ENCODE measurements at places on chromosomes 6 and 20.

GRCh38 chr6:158312672-158313397 lies 570 bp downstream of the TULP4 start:
- no peak for DNase-seq

- DNase-seq: no peak
Measured at GRCh38 chr6:84260926-84261325, 33.5 kb upstream of the CEP162 start.

- DNase-seq: no peak
Measured at GRCh38 chr6:52359403-52359802, 2.5 kb upstream of the PAQR8 start.

GRCh38 chr6:107353773-107354382 lies 105.5 kb downstream of the PDSS2 start:
- no peak for DNase-seq

GRCh38 chr20:9829835-9830234 lies 9.0 kb downstream of the PAK5 start:
- DNase-seq: no peak

GRCh38 chr6:2562721-2563451 lies 187.8 kb downstream of the MYLK4 start:
- no peak for DNase-seq

GRCh38 chr6:74277777-74278186 lies 581.8 kb downstream of the CD109 start:
- DNase-seq: no peak

- DNase-seq: no peak
Measured at GRCh38 chr6:37858363-37858762, 38.8 kb downstream of the ZFAND3 start.

- DNase-seq: no peak
Measured at GRCh38 chr6:111713236-111713635, 107.6 kb upstream of the TRAF3IP2 start.

GRCh38 chr6:6390849-6391602 lies 70.6 kb upstream of the F13A1 start:
- no peak for DNase-seq

GRCh38 chr6:125481056-125481455 lies 179.3 kb upstream of the HDDC2 start:
- no peak for DNase-seq

GRCh38 chr6:82955841-82956240 lies 109.8 kb downstream of the UBE3D start:
- DNase-seq: no peak

GRCh38 chr6:29927841-29928388 lies 14.4 kb upstream of the HLA-A start:
- no peak for DNase-seq

GRCh38 chr6:156395276-156395675 lies 381.9 kb upstream of the ARID1B start:
- DNase-seq: no peak

DNA sequence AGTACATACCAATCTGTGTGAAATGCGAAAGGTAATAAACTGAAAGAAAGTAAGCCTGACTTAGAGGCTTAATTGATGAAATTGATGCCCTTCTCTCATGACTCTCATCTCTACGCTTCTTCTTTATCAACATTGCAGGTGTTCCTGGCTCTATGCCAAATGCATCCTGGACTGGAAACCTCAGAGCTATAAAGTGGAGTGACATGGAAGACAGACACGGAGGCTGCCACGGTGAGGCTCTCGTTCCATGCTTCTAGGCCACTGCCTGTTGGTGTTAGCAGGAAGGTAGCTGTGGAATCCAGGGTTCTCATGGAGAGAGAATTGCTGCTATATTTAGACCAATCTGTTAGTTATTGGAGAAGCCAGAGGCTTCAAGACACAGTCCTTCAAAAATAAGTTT lies 73.2 kb downstream of the C6orf52 start:
- no peak for DNase-seq

DNA sequence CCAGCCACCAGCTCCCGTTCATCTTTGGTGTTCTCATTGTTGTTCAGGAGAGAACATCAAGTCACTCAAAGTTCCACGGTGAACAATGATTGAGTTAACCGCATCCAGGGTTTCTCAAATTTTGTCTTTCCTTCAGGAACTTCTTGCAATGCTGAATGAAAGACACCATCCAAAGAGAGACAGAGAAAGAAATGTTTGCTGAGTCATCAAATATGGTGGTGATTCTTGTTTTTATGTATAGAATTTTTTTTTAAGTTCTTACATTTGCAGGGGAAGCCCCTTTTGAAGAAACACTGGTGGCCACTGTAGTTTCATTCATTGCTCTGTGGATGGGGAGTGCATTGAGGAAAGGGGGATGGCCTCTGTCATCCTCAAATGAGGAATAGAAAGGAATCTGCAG lies 62.3 kb upstream of the ENPP5 start:
- DNase-seq: no peak

DNA sequence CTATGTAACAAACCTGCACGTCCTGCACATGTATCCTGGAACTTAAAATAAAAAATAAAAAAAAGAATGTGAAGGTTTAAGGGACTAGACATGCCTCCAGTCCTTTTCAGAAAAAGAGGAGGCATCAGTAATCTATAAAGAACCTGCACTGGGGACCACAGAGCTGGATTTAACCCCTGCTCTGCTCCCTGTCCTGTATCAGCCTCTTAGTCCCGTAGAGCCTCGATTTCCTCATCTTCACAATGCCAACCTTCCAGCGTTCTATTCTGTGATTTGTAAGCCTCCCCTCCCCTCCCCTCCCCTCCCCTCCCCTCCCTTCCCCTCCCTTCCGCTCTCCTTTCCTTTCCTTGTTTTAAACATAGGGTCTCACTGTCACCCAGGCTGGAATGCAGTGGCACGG lies 31.1 kb upstream of the TMEM181 start:
- DNase-seq: no peak

GRCh38 chr20:22489626-22490286 lies 94.6 kb downstream of the FOXA2 start:
- DNase-seq: no peak

GRCh38 chr6:14246876-14247275 lies 129.3 kb downstream of the CD83 start:
- no peak for DNase-seq

GRCh38 chr6:30821862-30822784 lies 62.2 kb upstream of the DDR1 start:
- no peak for DNase-seq

GRCh38 chr6:141107591-141108160 lies 1025.0 kb upstream of the GJE1 start:
- DNase-seq: no peak

- no peak for DNase-seq
Measured at GRCh38 chr20:15890407-15890982, 682.8 kb downstream of the KIF16B start.

GRCh38 chr6:128244751-128245405 lies 275.5 kb downstream of the PTPRK start:
- no peak for DNase-seq

GRCh38 chr6:84453499-84453898 lies 226.1 kb upstream of the CEP162 start:
- DNase-seq: no peak

DNA sequence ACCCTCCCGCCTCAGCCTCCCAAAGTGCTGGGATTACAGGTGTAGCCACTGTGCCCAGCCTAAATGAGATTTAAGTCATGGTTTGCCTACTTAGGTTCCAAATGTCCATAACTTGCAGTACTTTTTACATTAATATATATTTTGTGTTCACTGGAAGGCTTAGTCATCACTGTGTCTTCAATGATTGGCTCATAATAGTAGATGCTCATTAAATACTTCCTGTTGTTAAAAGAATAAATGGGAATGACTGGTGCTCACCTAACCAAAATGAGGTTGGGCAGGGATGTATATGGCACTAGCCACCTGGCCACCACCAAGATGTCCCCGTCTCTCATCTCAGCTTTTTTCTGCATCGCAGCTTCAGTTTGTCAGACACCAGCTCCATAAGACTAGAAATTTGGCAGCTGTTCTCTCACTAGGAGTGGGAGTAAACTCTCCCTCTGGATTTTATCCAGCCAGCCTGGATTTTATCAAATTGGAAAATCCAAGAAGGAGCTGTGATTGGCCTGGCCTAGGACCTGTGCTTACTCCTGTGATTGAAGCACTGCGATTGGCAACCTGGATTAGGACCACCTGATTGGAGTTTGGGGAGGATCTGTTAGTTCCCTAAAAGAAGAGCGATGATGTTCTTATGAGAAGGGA lies 1.1 kb upstream of the GLO1 start:
- no peak for DNase-seq

DNA sequence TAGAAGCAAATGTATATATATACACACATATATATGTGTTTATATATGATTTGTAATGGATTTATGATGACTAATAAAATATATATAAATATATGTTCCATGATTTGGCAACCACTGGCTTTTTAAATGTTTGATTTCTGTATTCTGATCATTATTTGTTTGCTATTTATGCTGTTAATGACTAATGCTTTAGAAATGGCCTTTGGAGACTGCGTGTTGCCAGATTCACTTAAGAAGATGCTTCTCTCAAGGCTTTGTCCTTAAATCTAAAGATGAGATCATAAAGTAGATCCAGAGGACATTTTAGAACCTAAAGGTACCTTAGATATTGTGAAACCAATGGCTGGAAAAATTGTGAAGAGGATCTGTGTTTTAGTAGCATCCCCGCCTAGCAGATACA lies 116.0 kb upstream of the SUPT3H start:
- no peak for DNase-seq

DNA sequence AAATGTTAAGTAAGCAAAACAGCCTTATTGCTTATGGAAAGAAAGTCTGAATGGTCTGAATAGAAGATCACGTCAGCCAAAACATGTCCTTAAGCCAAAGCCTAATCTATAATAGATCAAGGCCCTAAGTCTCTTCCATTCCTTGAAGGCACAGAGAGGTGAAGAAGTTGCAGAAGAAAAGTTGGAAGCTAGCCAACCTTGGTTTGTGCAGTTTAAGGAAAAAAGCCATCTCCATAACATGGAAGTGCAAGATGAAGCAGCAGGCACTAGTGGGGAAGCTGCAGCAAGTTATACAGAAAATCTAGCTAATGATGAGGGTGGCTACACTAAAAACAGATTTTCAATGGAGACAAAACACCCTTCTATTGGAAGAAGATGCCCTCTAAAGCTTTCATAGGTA lies 29.1 kb downstream of the LRRN4 start:
- no peak for DNase-seq

DNA sequence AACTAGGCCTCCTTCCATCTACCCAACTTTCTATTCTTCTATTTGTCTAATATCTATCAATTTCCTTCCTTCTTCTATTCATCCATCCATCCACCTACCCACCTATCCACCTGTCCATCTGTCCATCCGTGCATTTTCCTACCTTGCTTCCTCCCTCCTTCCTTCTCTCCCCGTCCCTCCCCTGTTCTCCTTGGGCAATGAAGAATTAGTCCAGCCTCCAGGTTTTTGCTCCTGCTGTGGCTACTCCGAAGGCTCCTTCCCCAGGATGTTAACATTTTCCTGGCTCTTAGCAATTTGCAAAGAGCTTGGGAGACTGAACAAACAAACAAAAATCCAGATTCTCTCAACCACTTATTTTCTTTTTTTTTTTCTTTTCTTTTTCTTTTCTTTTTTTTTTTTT lies 81.6 kb downstream of the KCNB1 start:
- no peak for DNase-seq

- no peak for DNase-seq
Measured at GRCh38 chr20:39713076-39713840, 751.1 kb downstream of the DHX35 start.

- DNase-seq: no peak
Measured at GRCh38 chr6:110949679-110950285, 8.7 kb upstream of the GTF3C6 start.

GRCh38 chr6:168711049-168711640 lies 270.2 kb downstream of the SMOC2 start:
- DNase-seq: no peak
